ENCODE measurements at places on chromosomes 13 and 19.

DNA sequence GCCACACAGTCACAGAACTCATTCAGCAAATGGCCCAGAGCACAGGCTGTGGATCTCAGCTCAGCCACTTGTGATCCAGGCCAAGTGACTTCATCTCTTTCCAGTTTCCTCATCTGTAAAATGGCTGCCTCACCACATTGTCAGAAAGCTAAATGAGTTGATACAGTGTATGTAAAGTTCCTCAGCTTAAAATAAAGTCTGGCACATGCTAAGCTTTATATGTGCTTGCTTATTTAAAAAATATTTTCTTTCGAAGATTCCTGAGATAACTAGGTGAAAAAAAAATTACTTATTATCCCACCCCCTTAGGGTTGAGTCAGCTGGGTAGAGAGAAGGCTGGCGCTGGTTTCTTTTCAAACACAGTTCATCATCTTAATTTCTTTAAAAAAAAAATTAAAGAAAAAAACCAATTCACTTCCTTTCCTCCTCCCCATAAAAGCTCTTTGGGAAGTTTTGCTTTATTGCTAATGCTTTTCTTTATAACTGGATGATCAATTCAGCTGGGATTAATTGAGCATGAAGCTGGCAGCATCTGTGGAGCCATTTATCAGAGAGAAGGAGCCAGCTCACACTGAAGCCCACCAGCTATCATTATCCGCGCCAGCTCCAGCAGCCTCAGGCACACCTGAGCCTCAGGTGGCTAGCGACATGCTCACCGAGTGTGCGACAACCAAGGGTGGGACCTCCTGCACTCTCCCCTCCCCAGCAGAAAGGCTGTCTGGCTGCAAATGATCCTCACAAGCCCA, 354.9 kb downstream of the FOXO1 start:
- no peak for DNase-seq

- DNase-seq = no peak
Measured at GRCh38 chr13:94558716-94559115, 37.2 kb downstream of the TGDS start.

DNA sequence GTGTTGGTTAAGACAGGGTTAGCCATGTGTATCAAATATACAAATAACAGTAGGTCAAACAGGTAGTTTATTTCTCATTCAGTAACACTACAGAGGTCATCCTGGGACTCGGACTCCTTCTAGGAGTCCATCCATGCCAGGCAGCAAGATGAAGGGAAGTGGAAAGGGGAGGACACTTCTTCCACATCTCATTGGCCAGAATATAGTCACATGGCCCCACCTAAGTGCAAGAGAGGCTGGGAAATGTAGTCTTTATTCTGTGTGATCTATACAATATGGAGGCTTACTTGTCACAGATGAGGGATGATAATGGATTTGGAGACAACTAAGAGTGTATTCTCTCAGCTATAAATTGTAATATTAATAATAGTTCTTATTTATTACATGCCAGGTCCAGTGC, 31.1 kb downstream of the RDH8 start:
- DNase-seq = no peak

DNA sequence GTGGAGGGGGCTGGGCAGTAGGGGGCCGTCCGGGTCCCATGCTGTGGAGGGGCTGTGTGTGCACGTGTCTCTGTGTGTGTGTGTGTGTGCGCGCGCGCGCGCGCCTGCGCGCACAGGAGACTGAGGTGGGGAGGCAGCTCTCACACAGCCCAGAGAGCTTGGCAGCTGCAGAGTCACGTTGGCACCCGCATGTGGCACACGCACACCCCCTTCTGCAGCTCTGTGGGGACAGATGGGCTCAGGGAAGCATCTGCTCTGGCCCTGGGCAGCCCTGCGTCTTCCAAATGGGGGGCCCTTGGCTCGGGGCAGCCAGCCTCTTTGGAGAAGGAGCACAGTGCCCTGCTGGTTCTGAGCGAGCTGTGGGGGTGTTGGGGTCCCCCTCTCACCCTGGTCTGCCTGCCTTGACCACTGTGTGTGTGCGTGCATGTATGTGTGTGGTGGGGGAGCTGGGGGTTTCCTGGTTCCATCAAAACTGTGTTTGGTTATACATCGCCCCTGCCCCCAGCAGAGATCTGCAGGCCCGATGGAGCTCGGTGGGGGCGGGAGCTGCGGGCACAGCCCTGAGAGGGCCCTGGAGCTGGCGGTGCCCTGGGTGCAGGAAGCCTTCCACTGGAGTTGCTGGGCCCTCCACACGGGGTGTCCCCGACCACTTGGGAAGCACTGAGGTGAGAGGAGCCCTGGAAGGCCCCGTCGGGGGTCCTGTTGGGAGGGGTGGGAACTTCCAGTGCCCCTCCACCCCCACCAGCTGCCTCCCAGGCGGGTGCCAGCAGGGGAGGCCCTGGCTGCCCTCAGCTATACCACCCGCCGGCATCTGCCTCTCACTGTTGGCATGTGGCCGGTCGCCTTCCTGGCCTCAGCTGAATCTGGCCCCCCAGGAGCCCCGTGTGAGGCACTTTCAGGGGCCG, 67.1 kb downstream of the KDM4B start:
- no peak for DNase-seq

DNA sequence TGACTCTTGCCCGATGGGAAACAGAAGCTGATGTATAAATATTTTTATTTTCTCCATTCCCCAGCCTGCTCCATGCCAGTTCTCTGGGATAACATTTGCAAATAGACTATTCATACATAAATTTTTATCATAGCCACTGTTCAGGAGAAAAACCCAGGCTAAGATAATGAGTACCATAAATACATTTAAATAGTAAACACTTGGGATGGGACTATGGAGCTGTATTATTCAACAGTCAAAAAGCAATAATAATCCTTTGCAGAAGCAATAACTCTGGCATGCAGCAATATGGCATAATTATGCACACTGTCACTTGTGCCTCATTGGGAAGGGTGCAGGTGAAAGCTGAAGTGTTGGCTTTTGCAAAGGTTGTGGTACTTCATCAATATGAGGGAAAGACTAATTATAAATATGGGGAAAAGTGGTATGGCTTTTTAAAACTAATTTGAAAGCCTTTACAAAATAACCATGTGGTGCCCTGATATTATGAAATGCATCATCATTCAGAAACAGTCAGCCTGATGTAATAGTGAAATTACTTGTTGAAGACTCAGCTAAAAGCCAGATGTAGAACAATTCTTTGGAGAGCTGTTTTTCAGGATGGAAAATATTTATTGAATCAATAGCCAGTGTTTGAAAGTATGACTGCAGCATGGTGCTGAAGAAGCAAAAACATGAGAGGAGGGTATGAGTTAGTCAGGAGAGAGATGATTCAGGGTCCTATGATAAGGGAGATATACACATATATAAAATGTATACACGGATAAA, 2476.7 kb downstream of the PCDH9 start:
- no peak for DNase-seq

DNA sequence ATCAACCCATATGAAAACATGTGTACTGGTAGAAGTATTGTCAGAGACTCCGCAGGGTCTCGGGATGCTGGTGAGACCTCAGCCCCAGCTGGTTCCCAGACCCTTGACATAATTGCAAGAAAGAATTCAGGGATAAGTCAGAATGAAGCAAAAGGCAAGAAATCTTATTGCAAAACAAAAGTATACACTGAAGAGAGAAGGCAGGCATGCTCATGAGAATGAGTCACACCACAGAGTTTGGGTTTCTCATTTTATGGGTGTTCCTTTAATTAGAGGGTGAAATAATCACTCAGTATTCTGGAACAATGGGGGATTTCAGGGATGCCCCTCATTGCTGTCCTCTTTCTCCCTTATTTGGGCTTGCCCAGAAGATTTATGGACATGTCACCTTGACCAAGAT, 1423.8 kb upstream of the MIR17HG start:
- DNase-seq = no peak
